RPMI7951 (cell line): ENCODE measurements at places on chromosomes 12 and 14. TPM values are rescaled to one million over a fixed set of nuclear protein-coding genes. Genes with fewer than 3 reads are reported as not detected.
A peak's percentile ranks its signal among the peaks of the same experiment; 100 is the strongest.

GRCh38 chr14:37599507-37600368 lies 4.3 kb downstream of the TTC6 start:
- DNase-seq: peak; percentile 12

GRCh38 chr12:6758506-6759095 lies 5.7 kb upstream of the MLF2 start:
- DNase-seq: no peak

GRCh38 chr14:24924544-24924943 lies 125.4 kb downstream of the STXBP6 start:
- no peak for DNase-seq

DNA sequence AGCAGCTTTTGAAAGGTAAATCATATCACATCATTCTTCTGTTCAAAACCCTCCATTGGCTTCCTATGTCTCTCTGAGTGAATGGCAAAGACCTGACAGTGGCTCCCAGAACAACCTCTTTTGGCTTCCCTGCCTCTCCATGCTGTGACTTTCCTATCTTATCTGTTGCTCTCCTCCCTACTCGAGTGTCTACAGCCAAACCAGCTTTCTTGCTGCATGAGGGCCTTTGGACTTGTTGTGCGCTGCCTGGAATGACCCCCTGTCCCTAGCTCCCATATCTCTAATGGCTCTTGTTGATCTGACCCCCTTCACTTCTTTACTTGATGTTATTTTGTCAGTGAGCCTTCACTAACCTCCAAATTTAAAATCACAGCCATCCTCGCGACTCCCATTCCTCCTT lies 2.5 kb downstream of the SYNE2 start:
- no peak for DNase-seq

- peak; percentile 92 for DNase-seq
Observed at GRCh38 chr14:60648934-60649874, at the start of gene SIX1. Gene SIX1, minus strand, starts transcription at chr14:60649477. Its CDS starts 288 bp downstream, at chr14:60649189.

GRCh38 chr12:90987101-90987500 lies 17.7 kb downstream of the EPYC start:
- peak; percentile 43 for DNase-seq

Gene G2E3
- total RNA-seq: 29.1 and 39.8 TPM in 2 replicates
